Inflammatory macrophage treated with lipopolysaccharide for 1 hour (primary cell): ENCODE measurements at places on chromosomes 2 and 18.

DNA sequence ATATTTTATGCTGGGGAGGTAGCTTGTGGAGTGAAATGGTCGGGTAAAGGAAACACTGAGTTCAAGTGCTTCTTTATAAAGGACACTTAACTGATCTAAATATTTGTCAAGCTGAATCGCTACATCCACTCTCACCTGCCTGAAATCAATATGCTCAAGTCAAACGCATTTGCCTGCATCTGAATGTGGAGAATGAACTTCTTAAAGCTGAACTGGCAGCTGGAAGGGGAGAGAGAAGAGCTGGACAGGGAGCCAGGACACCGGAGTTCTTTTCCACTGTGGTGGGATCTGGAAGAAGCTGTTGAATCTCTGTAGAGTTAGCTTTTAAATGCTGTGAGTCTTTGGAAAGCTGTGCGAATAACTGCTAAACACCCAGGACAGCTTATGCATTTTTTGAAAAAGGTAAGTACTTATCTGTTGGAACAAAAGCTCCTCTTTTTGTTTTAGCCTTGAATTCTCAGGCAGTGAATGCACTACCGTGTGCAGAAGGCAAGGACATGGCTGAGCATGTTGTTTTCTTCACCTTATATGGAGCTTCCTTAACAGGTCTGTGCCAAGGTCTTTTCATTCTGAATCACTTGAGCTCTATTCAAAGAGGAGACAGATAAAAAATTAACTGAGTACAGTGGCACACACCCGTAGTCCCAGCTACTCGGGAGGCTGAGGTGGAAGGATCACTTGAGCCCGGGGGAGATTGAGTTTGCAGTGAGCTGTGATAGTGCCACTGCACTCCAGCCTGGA, 74.2 kb upstream of the KLF7 start:
- no peak for DNase-seq

DNA sequence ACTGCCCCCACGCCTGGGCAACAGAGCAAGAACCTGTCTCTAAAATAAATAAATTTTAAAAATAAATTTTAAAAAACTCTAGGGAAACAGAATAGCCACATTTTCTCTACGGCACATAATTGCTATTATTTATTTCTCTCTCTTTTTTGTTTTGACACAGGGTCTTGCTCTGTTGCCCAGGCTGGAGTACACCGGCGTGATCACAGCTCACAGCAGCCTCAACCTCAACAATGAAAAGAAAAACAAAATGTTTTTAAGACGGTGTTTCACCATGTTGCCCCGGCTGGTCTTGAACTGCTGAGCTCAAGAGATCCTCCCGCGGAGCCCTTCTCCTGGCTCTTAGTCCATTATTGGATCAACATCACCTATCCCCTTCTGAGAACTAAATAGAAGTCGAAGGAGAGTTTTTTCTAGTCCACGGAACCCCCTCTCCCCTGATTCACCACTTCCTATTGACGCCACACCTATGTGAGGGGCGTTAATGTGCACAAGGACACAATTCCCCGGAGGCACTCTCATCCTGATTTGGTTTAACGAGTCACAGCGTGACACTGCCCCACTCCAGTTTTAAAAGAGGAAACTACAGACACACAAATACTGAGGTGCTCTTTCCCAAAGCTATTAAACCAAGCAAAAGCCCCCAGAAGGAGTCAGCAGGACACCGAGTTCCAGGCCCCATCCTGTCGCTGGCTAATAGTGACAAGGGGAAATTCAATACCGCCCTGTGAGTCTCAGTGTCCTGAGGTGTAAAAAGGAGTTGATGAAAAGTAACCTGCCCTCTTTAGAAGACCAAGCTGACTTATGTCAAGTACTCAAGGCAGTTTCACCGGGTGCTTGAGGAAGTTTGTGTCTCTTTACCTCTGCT, 1.1 kb downstream of the NPC1 start:
- peak; percentile 72 for DNase-seq

DNA sequence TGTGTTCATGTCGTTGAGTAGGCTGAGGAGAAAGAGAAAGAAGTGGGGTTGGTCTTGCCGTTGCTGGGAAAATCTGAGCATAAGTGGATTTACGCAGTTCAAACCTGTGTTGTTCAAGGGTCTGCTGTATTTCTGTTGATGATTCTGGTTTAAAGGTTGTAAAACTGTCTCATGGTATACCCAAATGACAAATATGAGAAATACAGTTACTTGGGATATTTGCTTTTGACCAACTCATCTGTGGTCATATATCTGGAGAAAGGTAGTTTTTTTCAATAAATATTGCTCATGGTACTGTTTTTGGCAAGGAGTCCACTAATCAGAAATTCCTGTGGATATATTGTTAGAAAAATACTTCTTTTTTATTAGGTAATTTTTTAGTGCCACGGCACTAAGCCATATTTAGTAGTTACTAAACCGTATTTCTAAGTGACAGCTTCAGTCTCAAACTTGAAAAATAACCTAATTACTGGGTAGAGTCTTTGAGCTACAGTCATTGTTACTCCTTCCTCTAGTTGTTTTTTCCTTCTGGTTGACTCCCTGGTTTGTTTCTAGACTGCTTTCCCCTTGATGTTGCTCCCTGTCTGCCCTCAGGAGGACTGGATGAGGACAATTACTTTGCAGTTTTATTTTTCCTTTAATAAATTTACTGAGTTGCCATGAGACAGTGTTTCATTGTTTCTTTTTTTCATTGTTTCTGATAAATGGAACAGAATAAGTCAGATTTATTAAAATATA, 31.5 kb downstream of the MOB4 start:
- no peak for DNase-seq

GRCh38 chr2:86229221-86229620, 30.0 kb downstream of the MRPL35 start:
- no peak for DNase-seq

DNA sequence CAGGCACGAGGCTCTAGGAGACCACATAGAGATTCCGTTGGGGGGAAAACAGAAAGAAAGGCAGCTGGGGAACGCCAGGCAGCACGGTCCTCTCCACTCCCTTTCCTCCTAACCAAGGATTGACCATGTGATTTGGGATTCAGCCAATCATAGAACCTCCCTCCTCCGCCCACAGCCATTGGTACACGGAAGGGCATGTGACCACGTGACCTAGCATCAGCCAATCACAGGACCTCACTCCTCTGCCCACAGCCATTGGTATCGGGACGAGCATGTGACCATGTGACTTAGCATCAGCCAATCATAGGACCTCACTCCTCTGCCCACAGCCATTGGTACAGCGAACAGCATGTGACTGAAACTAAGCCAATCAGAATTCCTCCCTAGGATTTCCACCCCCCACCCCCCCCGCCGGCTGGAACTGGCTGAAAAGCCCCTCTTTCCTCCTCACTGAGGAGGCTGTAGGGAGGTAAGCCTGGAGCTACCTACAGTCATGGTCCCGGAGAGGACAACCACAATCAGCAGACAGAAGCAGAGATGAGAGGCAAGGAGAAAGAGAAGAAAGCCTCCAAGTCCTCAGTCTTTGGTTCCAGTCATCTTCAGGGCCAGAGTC, 7.6 kb downstream of the SERPINE2 start:
- no peak for DNase-seq

GRCh38 chr2:200136655-200137054, 169.8 kb upstream of the SPATS2L start:
- DNase-seq: no peak
